Daoy (cell line): ENCODE measurements at places on chromosomes 7 and 10.

- no peak for DNase-seq
Measured at GRCh38 chr10:78046711-78047269, 13.1 kb downstream of the RPS24 start.

- no peak for DNase-seq
Measured at GRCh38 chr10:21363731-21364104, 161.8 kb downstream of the SKIDA1 start.

GRCh38 chr7:149773446-149774236, at the start of gene ZNF467:
ZNF467 (minus strand) TSS chr7:149773588; CDS start chr7:149771032, 2,556 bp downstream.
- peak; percentile 54 for DNase-seq

DNA sequence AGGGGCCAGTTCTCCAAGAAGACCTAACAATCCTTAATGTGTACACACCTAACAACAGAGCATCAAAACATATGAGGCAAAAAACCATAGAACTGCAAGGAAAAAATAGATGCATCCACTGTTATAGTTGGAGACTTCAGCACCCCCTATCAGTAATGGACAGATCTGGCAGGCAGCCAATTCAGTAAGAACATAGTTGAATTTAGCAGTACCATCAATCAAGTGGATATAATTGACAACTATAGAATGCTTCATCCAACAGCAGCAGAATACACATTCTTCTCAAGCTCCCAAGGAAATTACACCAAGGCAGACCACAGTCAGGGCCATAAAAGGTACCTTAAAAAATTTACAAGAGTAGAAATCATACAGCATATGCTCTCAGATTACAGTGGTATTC, 42.2 kb downstream of the POLL start:
- DNase-seq = no peak

DNA sequence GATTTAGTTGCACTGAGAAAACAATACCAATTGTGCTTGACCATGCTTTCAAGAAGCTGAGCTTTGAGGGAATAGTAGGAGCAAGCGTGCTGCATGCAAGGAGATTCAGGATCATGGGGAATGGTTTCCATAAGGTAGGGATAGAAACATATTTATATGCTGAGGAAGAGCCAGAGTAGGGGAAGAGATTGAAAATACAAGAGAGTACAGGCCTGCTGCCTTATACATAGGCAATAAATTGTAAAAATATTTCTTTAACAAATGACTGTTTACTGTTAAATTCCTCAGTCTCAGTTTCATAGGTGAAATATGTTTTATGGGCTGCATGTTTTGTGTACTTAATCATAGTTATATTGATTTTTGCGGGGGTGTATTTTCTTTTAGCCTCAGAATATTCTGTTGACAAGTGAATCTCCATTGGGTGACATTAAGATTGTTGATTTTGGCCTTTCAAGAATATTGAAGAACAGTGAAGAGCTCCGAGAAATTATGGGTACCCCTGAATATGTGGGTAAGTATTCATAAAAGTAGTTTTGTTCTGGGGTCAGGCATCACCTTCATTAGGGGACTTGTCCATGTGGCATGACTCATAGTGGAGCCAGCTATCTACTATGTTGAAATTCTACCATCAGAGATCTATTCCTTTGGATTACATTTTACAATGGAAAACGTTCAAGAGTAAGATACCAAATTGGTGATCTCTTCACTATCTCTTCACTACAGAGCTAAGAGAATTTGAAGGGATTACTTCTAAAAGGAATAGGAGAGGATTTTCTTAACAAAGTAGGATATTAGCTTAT, 36.5 kb downstream of the STK17A start:
- no peak for DNase-seq

- peak; percentile 41 for DNase-seq
Measured at GRCh38 chr7:154914996-154915380, 87.9 kb downstream of the PAXIP1 start.

GRCh38 chr7:107591421-107591820, 11.4 kb downstream of the BCAP29 start:
- DNase-seq = no peak

- DNase-seq = no peak
Measured at GRCh38 chr10:33831591-33831990, 497.1 kb upstream of the NRP1 start.

DNA sequence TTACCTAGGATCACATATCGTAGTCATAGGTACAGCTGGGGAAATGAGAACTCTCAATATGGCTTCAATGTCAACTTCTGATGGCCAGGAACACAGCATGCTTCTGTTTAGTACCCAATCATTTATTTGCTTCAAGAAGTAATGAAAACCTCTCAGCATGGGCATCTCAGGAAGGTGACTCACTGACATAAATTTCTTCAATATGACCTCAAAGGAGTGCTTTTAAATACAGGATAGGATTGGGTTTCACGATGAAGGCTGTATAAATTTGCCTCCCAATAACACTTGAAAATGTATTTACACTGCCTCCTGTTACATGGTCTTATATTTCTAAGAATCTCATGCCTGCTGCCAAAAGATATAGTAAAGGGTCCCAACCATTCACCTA, 15.1 kb downstream of the ITGA8 start:
- DNase-seq = peak; percentile 8

DNA sequence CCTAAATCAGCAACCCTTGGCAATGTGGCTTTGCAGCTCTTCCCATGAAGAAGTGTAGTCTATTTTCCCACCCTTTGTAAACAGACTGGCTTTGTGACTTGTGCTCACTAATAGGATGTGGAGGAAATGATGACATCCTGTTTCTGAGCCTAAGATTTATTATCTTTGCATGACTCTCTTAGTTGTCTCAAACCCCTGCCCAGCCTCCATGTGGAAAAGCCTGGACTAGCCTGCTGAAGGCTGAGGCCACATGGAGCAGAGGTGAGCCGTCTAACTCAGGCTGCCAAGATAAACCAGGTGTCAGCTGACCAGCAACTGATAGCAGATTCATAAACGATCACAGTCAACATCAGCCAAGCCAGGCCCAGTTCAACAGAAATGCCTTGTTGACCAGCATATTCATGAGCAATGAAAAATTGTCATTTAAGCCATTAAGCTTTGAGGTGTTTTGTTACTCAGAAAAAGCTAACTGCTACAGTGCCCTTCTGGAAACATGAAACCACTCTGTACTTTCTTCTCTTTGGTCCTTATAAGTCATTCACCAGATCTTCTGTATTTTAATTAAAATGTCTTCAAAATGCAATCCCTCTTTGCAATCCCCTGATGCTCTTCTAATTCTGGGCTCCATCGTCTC, 586.3 kb upstream of the ANKRD30A start:
- DNase-seq = peak; percentile 77

- peak; percentile 61 for DNase-seq
Measured at GRCh38 chr7:131105294-131105798, 222.3 kb upstream of the MKLN1 start.

- DNase-seq = no peak
Measured at GRCh38 chr7:7956531-7957128, 12.0 kb upstream of the GLCCI1 start.

- no peak for DNase-seq
Measured at GRCh38 chr10:67401711-67402110, 294.3 kb downstream of the CTNNA3 start.

GRCh38 chr7:50660830-50661175, 95.6 kb upstream of the DDC start:
- DNase-seq = no peak

- DNase-seq = peak; percentile 25
Measured at GRCh38 chr10:127278001-127278400, 81.6 kb upstream of the INSYN2A start.

- DNase-seq = peak; percentile 51
Measured at GRCh38 chr10:86868353-86868752, 89.1 kb downstream of the MMRN2 start.

DNA sequence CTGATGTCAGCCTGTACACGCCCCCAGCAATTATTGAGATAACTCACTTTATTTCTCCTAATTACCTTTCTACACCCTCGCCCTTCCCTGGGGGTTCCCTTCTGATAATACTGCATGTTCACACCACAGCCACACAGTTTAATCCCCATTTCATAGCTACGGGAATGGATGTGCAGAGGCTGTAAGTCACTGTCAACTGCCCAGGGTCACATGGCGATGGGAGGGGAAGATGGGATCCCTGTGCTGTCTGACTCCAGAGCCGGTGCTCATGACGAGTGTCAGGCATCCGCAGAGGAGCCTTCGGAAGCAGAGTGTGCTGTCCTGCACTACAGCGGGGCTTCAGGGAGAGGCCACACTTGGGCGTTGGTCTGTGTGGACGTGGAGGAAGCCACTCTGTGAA, 688.7 kb downstream of the SDK1 start:
- DNase-seq = no peak

GRCh38 chr7:137545059-137545716, 201.7 kb upstream of the PTN start:
- no peak for DNase-seq

GRCh38 chr10:26938578-26938977, 77.8 kb upstream of the ABI1 start:
- DNase-seq = no peak

GRCh38 chr10:89164920-89165319, 42.2 kb downstream of the CH25H start:
- no peak for DNase-seq

DNA sequence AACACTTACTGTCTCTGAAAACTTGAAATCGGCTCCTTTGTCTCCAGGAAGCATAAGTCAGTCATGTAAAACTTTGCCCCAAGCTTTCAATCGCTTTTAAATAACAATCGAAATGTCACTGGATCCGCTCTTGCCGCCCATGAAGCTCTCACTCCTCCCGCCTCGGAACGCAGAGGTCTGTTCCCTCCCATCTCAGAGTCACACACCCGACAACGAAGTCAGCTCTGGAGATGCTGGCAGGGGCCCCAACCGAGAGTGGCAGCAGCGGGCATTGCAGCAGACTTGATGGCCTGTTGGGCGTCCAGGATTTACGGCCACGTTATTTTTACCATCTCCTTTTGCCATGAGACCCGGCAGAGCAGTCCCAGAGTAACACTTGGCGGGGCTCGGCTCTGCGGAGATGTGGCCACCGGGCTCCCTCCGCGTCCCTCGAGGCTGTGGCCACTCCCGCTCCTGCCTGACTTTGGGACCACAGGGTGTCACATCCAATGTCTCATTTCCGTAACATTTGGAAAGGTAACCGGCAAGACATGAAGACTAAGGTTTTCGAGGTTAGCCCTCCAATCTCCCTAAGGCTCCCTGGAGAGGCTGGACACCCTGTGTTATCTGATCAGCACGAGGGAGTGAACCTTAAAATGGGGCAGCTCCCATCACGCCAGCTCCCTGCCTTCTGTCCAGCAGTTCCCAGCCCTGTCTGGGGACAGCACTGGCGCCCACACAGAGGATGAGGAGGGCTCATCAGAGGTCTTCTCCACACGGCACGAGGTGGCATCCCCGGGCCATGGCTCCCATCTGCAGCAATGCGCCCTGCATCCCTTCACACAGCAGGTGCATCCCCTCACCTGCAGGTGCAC, 62.8 kb upstream of the ADGRA1 start:
- no peak for DNase-seq

DNA sequence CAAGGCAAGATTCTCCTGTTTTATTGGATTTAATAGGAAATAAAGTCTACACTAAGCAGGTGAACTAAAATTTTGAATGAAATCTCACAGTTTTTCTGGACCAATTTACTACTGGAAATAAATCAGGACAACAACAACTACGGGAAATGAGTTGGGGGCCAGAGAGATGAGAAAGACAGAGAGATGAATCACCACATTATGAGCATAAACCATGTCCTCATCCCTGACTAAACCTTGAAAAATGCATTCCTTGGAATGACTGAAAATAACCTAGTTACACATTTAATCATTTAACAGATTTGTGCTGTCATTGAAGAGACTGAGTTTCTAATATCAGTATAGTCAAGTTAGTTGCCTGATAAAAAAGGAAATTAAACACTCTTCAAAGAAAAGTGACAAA, 608.4 kb upstream of the KCND2 start:
- peak; percentile 66 for DNase-seq

GRCh38 chr10:76119036-76119435, 687.6 kb downstream of the LRMDA start:
- no peak for DNase-seq

DNA sequence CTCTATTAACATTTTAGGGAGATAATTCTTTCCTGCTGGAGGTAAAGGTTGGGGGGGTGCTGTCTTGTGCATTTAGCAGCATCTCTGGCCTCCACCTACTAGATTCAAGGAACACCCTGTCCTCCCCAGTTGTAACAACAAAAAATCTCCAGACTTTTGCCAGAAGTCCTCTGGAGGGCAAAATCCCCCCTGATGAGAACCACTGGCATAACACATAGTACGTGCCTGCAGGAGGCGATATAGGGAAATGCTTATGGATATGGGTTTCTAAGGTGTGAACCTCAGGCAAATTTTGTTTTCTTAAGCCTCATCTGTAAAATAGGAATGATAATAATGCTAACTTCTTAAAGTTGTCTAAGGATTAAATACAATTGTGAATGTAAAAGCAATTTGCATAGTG, 2.9 kb upstream of the OSBPL3 start:
- peak; percentile 26 for DNase-seq

- no peak for DNase-seq
Measured at GRCh38 chr10:87775766-87776165, 42.3 kb downstream of the ATAD1 start.

- DNase-seq = no peak
Measured at GRCh38 chr10:71982269-71983178, 18.3 kb downstream of the CHST3 start.
